Stimulated activated CD8-positive, alpha-beta memory T cell treated with anti-CD3 and anti-CD28 coated beads, Interleukin-15, amount 100 ng/mL, for 4 hours (primary cell): ENCODE measurements at places on chromosomes 3 and 15.

GRCh38 chr3:126911162-126912026 is 71.5 kb upstream of the PLXNA1 start:
- DNase-seq, result peak; percentile 51

- DNase-seq, result no peak
These were observed 18.1 kb downstream of the CPA3 start for GRCh38 chr3:148883163-148883562.

- no peak for DNase-seq
These were observed 134.8 kb downstream of the MFSD1 start for GRCh38 chr3:158936530-158937113.

DNA sequence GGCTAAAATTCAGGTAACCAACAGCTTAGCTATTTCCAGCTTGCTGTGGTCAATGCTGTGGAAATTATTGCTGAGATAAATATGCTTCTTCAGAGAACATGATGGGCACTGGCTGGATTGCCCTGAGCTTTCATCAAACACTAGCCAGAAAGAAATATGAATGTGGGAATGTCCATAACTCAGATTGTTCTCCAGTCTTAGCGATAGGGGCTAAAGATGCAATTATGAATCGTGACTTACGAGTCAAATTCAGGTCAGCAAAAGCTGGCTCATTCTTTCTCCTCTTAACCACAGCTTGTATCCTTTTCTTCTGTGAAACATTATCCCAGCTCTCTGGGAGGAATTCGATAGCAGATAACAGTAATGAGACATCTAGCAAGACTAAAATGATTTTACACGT is 307.6 kb downstream of the RYR3 start:
- DNase-seq, result no peak

DNA sequence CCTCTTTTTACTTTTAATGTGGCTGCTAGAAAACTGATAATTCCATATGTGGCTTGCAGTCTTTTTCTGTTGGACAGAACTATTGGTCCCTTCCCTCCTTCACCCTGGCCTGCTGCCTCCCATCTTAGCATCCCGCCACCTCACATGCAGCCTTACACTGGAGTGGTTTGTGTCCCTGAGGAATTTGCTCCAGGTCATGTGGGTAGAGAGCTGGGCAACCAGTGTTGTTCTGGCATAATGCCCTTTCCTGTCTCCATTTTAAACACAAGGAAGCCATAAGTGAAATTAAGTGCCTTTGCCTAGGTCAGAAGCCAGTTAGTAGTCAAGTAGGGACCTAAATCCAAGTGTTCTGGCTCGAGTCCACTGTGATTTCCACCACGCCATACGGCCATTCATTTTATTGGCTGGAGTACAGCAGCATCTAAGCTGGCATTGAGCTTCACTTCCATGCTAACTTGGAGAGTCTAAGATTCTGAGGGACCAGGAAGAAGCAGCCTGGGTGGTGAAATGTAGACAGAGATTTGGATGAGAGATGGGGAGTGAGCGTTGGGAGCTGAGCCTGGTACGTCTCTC is 46.0 kb upstream of the PLXNA1 start:
- DNase-seq, result no peak

GRCh38 chr15:92887869-92888268 is 12.3 kb upstream of the CHD2 start:
- no peak for DNase-seq

GRCh38 chr15:70079888-70080287 is 17.8 kb downstream of the TLE3 start:
- DNase-seq, result no peak

- DNase-seq, result no peak
These were observed 28.5 kb upstream of the SLC7A14 start for GRCh38 chr3:170614214-170614966.

- no peak for DNase-seq
These were observed 286.9 kb upstream of the TBL1XR1 start for GRCh38 chr3:177484206-177484605.

DNA sequence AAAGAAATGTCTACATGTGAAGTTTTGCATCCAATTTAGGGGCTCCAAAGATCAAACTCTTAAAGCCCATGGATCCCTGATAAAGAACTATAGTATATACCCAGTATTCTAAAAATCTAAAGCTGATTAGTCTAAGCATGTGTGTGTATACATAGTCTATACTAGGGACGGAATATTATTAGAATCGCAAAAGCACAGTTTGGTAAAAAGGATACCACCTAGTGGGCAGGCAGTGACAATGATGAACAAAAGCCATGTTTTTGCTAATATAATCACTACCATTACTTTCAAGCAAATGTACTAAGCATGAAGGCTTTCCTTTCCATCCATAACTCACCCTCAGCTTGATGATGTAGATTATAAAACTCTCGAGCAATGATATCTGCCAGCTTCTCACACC is 16.5 kb downstream of the POLQ start:
- no peak for DNase-seq

DNA sequence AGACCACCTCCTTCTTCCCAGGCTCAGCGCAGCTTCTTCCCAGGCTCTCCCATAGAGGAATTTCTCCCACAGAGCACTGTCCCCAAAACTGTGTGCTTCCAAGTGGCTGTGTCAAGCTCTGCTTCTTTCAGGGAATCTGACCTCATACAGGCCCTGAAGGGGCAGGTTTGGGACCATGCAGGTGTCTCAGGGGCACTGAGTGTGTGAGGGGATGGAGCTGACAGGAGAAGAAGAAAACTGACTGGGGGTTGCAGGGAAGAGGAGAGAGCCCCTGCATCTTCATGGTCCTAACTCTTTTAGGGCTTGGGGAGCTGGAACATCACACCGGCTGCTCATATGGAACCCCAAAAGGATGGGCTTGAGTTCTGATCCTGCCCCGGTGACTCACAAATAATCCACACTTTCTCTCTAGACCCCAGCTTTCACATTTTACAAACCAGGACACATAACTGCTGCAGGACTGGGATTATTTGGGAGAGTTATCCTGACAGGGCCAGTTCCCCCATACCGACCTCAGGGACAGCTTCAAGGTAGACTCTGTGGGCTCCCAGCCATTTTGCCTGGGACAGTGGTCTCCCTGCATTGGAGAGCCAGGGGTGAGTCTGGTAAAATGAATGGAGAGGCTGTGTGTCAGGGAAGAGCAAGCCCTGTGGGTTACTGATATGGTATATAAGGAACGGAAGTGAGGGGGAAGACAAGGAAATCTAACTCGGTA is 316.1 kb downstream of the TLE3 start:
- no peak for DNase-seq

GRCh38 chr15:63240109-63240508 is 37.3 kb upstream of the APH1B start:
- no peak for DNase-seq

DNA sequence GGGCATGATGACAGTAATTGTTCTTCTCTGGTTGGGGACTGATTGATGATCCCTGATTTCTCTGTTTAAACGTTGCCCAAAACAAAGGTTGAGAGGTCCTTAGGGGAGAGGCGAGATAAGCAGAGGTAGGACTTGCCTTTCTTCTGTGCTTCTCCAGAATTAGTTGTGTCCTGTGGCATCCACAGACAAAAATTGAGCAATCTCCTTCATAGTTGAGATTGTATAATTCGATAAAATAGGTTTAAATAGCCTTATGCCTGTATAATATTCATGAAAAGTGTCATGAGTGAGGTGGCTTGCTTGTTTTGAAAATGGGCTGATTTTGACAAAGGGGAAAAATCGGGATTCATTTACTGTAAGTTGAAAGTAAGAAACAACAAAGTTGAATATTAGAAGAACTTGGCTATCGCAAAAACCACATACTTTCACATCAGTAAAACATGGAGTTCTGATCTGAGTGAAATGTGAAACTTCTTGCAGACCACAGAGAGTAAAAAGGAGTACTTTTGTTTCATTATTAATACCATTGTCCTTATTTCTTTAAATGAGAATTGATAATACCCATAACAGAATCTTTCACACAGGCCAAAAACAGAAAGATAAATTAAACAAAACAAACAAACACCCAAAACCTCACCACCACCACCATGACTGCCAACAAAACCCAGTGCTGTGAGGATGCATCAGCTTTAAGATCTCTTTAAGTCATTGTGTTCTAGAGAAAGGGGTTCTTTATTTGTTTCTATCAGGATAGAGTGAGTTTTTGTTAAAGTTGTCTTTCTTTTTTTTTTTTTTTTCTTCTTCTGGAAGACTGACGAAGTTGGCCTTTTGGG is 155.7 kb downstream of the LPP start:
- no peak for DNase-seq

DNA sequence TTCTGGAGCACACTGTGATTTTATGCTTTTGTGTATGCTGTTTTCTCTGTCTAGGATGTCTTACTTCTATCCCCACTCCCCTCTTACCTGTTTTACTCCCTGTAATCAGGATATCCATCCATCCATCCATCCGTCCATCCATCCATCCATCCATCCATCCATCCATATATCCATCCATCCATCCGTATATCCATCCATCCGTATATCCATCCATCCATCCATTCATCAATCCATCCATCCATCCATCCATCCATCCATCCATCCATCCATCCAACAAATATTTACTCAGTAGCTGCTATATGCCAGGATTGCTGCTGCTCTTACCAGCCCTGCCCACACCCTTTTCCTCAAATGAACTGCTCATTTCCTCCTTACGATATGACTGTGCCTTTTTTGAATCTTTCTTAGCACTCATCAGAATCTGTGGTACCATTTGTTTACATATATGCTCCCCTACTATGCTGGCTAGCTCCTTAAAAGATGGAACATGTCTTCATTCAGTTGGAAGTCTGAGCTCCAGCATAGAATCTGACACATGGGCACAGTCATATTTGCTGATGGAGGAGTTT is 35.2 kb downstream of the USP13 start:
- DNase-seq, result no peak

DNA sequence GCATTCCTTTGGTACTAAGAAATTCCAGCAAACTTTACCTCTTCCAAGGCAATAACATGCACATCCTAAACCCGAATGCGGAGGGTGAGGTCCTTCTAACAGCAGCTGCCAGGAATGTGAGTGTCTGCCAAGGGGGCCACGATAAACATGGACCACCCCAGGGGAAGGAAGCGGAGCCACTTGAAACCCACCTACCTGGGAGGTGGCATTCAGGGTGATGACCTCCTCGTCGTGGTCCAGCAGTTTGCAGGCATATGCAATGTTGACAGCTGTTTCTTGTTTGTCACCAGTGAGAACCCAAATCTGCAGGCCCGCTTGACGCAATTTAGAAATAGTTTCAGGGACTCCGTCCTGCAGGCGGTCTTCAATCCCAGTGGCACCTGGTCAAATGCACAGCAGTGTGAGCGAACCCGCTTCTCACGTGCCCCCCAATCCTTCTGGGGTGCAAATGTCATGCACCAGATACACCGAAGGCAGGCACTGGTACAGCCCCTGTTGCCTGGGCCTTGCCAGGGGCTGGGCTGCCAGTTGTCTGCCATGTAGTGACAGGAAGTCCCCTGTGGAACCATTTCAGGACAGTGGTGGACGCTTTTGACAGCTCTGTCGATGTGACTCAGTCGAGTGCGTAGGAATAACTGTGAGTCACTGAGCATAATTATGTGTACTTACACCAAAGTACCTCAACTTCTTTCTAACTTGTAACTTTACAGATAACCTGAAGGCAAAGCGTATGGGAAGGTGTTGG is 161.2 kb downstream of the ATP10A start:
- no peak for DNase-seq

- no peak for DNase-seq
These were observed 32.0 kb downstream of the GATM start for GRCh38 chr15:45346381-45346780.

DNA sequence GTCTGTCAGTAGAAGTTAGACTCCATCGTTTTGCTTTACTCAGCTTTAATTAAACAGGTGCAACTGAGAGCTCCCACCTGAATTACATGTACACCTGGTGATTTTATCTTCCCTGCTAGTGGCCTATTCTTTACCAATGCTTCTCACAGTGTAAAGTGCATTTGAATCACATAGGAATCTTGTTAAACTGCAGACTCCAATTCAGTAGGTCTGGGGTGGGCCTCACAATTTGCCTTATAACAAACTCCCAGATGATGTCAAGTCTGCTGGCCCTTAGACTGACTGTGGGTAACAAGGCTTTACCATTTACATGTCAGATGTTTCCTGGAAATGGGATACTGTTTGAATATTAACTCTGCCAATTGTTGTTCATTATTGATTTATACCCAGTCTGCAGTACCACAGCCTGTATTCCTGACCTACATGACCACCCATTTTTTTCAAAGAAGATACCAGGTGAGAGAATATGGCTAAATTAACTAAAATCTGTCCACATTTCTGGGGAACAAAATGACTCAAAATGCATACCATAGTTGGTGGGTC is 37.2 kb downstream of the CMSS1 start:
- DNase-seq, result no peak

- DNase-seq, result no peak
These were observed 61.3 kb downstream of the UACA start for GRCh38 chr15:70701891-70702568.

- no peak for DNase-seq
These were observed 296.7 kb downstream of the PLCL2 start for GRCh38 chr3:17181413-17181907.

- no peak for DNase-seq
These were observed 101.2 kb downstream of the TLE3 start for GRCh38 chr15:69996321-69997160.

- no peak for DNase-seq
These were observed 19.1 kb upstream of the VILL start for GRCh38 chr3:37971467-37971866.

GRCh38 chr3:158085931-158086330 is 20.3 kb downstream of the SHOX2 start:
- no peak for DNase-seq

- DNase-seq, result no peak
These were observed 102.0 kb downstream of the SNRPN start for GRCh38 chr15:25056484-25057425.

DNA sequence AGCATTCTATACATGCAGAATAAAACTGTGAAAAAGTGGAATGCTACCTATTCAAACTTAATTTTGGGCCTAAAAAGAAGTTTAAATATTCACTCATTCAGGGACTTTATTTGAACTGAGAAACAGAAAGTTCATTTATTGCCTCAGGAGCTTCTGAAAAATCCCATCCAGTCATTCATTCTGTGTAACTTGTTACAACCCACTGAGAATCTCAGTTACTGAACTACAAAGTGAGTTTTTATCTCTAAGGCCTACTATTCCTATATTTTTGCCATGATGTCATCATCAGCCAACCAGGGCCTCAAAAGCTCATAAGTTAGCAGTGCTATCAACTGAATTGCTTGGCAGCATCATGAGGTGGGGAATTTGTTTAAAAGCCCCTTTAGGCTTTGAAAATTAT is 98.0 kb upstream of the BOC start:
- DNase-seq, result no peak

GRCh38 chr3:89340408-89340807 is 233.0 kb downstream of the EPHA3 start:
- no peak for DNase-seq

GRCh38 chr3:48151807-48152427 is 36.3 kb downstream of the CDC25A start:
- DNase-seq, result no peak

DNA sequence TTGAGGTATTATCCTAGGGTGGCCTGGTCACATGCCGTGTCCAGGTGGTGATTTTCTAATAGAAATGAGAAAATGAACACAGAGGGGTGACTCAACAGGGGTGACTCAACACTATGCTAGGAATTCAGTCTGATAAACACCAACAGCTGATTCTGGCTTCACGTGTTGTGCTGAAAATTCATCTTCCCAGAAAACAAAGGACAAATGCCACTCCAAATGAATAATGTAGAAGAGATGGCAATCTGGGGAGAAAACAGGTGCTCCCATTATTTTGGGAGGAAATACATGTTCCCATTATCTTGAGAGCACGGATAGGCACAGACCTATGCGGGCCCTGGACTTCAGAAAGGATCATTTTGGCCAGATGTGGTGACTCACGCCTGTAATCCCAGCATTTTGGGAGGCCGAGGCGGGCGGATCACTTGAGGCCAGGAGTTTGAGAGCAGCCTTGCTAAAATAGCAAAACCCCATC is 101.2 kb upstream of the MEX3B start:
- no peak for DNase-seq
